Mucosa of gallbladder (tissue), 1 donor: ENCODE measurements at places on chromosomes 12 and 14. TPM values are rescaled to one million over a fixed set of nuclear protein-coding genes. Genes with fewer than 3 reads are reported as not detected.

GRCh38 chr12:7758766-7759140 is 6.3 kb upstream of the NANOGNB start:
- DNase-seq, result no peak

GRCh38 chr14:102086709-102086971 is 204 bp downstream of the HSP90AA1 start:
- no peak for DNase-seq

- peak; percentile 45 for DNase-seq
These were observed 389.6 kb upstream of the DDHD1 start for GRCh38 chr14:53542732-53543131.

- no peak for DNase-seq
These were observed 196.2 kb upstream of the ARHGAP5 start for GRCh38 chr14:31880935-31881334.

GRCh38 chr12:68012712-68013111 is 23.5 kb downstream of the IFNG-AS1 start:
- no peak for DNase-seq

- no peak for DNase-seq
These were observed 88.8 kb downstream of the SCFD1 start for GRCh38 chr14:30710876-30711275.

GRCh38 chr14:65892315-65892714 is 479.8 kb downstream of the FUT8 start:
- no peak for DNase-seq

The PNP gene
- total RNA-seq, result 61.5 TPM

The KRT7 gene
- total RNA-seq, result 335 TPM

The CRACR2A gene
- 5.3 TPM for total RNA-seq

The ABCC9 gene
- total RNA-seq, result 33.3 TPM

The DBX2 gene
- total RNA-seq, result not detected
